Aorta (tissue), 5 donors: ENCODE measurements at places on chromosomes 11 and 22.

DNA sequence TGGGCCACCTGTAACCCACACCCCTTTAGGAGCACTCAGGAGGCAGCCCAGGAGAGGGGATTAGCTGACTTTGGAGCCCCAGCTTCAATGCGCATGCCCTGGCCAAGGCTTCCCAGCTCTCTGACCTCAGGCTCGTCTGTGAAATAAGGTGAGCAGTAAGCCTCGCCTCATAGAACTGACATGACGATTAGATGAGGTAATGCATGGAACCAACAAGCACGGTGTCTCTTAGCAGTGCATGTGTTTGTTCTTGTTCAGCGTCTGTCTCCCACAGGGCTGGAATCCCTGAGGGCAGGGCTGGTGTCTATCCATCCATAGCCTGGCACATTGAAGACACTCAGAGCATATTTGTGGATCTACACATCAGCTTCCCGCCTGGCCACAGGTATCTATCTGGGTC is 415.4 kb downstream of the MN1 start:
- DNase-seq: no peak

GRCh38 chr22:46056546-46057245 is 79.7 kb upstream of the WNT7B start:
- DNase-seq: peak; percentile 26

GRCh38 chr11:41457216-41458014 is 2.0 kb downstream of the LRRC4C start:
- DNase-seq: no peak

- no peak for DNase-seq
Observed at GRCh38 chr11:76682684-76683083, 12.1 kb upstream of the LRRC32 start.

DNA sequence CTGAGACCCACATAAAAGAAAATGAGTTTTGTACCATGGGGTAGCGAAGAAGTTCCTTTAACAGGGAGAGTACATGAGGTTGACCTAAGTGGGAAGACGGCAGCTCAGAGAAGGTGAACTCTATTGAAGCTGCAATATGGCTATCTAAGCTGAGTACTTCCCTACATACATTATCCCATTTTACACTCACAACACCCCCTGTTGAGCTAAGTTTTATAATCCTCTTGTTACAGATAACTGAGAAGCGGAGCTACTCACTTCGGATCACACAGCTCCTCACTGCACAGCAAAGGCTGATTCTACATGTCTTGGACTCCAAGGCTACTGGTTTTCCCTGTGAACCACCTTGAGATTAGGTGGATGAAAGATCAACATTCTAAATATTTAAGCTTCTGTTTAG is 8.2 kb upstream of the PIWIL4 start:
- no peak for DNase-seq

- DNase-seq: no peak
Observed at GRCh38 chr11:128324531-128325141, 262.7 kb downstream of the ETS1 start.
